ENCODE measurements at places on chromosomes 1 and 21.

DNA sequence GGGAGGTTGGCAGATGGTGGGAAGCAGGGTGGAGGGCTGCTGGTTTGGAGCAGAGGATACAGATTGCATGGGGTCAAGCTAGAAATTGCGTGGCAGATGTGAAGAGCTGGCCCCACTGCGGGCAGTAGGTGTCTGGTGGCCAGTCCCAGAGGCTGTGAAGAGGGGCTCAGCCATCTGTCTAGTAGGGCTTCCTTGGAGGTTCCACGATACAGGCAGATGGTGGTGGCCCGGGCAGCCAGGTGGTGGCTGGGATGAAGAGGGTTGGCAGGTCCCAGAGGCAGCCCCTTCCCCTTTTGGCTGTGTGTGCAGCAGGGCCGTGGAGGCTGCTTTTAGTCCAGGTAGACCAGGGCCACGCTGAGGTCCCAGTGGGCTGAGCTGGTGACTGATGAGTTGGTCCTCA is 16.6 kb downstream of the PSEN2 start:
- DNase-seq = no peak
- no peak overlapping the region for H3K27ac ChIP-seq
- peaks cover 14% of the 10 kb centered on the region for H3K4me1 ChIP-seq
- H3K36me3 ChIP-seq = peaks cover 23% of the 10 kb centered on the region
- H3K4me3 ChIP-seq = no peak overlapping the region

DNA sequence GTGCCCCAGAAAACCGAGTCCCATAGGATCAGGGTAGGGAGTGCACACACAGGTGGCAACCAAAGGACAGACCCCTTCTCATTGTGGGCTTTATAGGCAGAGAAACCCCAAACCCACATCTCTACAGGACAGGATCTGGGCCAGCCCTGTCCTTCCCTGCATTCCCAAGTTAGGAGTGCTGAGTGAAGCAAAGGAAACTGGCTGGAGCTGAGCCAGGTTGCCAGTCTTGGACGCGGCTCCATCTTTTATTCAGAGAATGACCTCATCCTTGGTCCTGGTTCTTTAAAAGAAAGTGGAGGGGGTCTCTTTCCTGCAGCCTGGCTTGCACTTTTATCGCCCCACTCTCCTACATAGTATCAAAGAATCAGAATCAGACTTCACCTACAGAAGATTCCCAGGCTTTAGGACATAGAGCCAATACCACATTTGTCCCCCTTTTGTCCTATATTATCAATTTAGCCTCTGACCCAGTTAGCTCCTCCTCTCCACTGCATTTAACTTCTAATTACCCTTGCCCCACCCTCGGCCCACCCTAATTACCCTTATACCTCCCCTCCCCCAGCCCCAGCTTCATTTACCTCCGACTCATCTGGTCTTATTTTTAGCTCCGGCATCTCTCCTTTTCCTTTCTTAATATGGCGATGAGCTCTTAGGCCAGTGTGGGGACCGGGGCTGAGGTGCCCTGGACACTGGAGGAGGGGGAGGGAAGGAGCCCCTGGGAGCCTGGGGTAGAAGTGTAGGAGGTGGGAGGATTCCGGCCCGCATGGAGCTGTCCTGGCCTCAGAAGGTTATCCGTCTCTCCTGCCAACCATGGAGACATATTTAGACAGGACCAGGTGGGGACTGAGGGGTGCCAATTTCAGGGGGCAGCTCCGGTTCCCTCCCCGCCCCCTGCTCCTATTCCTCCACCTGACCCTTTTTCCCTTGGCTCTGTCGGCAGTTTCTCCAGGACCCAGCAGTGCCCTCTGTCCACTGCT is at the start of gene CASQ1:
Gene CASQ1 (plus strand): TSS at position 927 of the 977 bp plus-strand sequence. CDS start 177 bp downstream, outside the sequence.
- H3K36me3 ChIP-seq = no peaks in the 10 kb centered on the region
- peaks cover 10% of the 10 kb centered on the region for H3K4me1 ChIP-seq
- H3K4me3 ChIP-seq = no peak within 1 kb of the TSS
- no peak within 1 kb of the TSS for H3K27ac ChIP-seq

DNA sequence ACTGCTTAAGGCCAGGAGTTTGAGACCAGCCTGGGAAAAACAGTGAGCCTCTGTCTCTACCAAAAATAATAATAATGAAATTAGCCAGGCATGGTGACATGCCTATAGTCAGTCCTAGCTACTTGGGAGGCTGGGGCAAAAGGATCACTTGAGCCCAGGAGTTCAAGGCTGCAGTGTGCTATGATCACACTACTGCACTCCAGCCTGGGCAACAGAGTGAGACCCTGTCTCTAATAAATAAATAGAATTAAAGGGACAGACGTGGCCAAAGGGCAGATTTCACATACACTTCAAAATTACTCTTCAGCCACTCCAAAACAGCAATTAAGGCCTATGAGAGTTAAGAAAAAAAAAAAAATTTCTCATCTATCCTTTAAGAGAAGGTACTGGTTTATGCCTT is 45.7 kb downstream of the GATAD2B start:
- H3K27ac ChIP-seq = no peak overlapping the region
- no peaks in the 10 kb centered on the region for H3K36me3 ChIP-seq
- H3K27me3 ChIP-seq = no peaks in the 10 kb centered on the region
- peaks cover 7% of the 10 kb centered on the region for H3K4me1 ChIP-seq
- no peak overlapping the region for H3K4me3 ChIP-seq

GRCh38 chr1:203114202-203114601 is 13.3 kb upstream of the ADORA1 start:
- H3K27ac ChIP-seq = no peak overlapping the region
- H3K4me1 ChIP-seq = peaks cover 6% of the 10 kb centered on the region
- no peaks in the 10 kb centered on the region for H3K36me3 ChIP-seq
- H3K27me3 ChIP-seq = peaks cover 56% of the 10 kb centered on the region
- no peak overlapping the region for H3K4me3 ChIP-seq

DNA sequence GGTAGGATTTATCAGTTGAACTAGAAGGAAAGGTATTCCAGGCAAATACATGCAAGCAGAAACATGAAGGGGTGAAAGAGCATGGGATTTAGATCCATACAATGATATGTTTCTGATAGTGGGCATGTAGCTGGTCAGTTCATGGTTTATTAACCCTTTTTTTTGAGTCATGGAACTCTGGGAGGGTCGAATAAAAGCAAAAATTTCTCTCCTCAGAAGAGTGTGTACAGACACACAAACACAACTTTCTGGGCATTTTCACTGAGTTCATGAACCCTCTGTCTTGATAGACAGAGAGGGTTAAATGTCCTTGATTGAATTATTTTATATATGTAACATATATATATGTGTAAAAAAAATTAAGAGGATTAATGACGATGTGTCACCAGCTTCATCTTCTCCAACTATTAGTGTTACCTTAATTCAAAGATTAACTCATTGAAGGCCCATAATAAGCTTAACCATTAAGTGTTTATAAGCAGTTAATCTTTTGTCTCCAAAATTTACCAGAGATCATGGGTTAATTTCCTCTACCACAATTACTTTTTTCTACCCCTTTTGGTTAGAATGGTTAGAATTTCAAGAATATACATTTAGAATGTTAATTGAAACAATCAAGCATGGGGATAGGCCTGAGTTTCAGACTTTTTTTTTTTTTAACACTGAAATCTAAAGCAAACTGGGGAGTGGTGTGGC is 4.6 kb downstream of the JUN start:
- no peaks in the 10 kb centered on the region for H3K27me3 ChIP-seq
- no peak for DNase-seq
- peaks cover 16% of the 10 kb centered on the region for H3K36me3 ChIP-seq
- H3K4me3 ChIP-seq = no peak overlapping the region
- peaks cover 29% of the 10 kb centered on the region for H3K4me1 ChIP-seq

GRCh38 chr1:204564835-204565234 is 48.6 kb downstream of the MDM4 start:
- H3K27me3 ChIP-seq = no peaks in the 10 kb centered on the region
- H3K4me1 ChIP-seq = peaks cover 10% of the 10 kb centered on the region
- H3K27ac ChIP-seq = no peak overlapping the region
- no peak for DNase-seq

DNA sequence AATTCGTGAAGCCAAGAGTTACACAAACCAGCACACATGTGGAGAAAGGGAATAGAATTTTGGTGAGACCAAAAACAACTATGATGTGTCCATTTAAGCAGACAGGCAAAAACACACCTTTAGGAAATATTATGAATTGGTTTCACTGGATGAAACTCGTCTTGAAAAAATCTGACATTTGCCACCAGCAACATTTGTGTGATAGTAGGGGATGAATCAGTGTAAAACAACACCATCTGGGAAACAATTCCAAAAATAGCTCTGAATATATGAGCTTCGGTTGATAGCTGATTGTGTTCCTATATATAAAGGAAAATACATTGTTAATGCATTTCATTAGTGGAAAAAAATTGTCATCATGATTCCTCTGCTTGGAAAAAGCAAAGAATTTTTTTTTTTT is 327.8 kb downstream of the PAPPA2 start:
- H3K4me1 ChIP-seq = peaks cover 2% of the 10 kb centered on the region
- no peaks in the 10 kb centered on the region for H3K27me3 ChIP-seq
- H3K36me3 ChIP-seq = no peaks in the 10 kb centered on the region
- no peak for DNase-seq
- H3K27ac ChIP-seq = no peak overlapping the region
- no peak overlapping the region for H3K4me3 ChIP-seq

- peaks cover 11% of the 10 kb centered on the region for H3K36me3 ChIP-seq
- no peak overlapping the region for H3K4me3 ChIP-seq
- H3K27me3 ChIP-seq = no peaks in the 10 kb centered on the region
- H3K4me1 ChIP-seq = peaks cover 67% of the 10 kb centered on the region
- no peak for DNase-seq
Measured at GRCh38 chr21:29343519-29343918, 44.8 kb downstream of the BACH1 start.

DNA sequence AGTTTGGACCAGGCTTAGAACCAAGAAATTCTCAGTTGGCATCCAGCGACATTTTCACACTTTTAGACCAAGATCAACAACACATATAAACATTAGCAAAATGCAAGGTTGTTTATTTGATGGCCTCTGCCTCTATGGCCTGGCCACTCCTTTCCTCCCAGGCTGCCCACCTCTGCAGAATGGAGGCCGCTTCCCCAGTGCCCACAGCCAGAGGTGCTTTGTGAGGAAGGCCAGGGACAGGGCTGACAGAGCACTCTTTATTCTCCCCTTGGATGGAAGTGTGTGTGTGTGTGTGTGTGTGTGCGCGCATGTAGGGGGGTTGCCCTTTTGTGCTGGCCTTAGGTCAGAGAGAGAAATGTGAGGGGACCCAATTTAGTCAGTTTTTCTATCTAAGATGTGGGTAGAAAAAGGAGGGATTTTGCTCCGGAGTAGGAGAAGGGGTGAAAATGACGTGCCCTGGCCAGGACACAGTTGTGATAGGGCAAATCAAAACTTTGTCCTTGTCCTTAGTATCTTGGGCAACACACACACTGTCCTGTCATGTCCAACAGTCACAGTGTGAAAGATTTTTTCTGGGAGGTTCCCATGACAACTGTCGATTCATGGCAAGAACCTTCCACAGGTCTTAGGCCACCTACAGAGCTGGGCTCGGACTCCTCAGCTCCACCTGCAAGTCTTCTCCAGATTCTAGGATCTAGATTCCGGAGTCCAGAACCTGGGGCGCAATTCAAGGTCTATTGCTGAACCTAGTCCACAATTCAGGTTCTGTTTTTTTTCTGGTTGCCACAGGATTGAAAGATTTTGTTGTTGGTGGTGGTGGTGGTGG is 104.9 kb upstream of the SLC2A1 start:
- H3K4me1 ChIP-seq = peaks cover 12% of the 10 kb centered on the region
- no peak overlapping the region for H3K4me3 ChIP-seq
- H3K27ac ChIP-seq = no peak overlapping the region
- H3K36me3 ChIP-seq = no peaks in the 10 kb centered on the region
- DNase-seq = no peak
- H3K27me3 ChIP-seq = no peaks in the 10 kb centered on the region

GRCh38 chr1:228082918-228083870 is 686 bp downstream of the ARF1 start:
- H3K4me1 ChIP-seq = peaks cover 54% of the 10 kb centered on the region
- H3K27ac ChIP-seq = peak overlapping the region; percentile 96
- peak overlapping the region; percentile 92 for H3K4me3 ChIP-seq
- H3K36me3 ChIP-seq = peaks cover 10% of the 10 kb centered on the region
- H3K27me3 ChIP-seq = no peaks in the 10 kb centered on the region
- DNase-seq = peak; percentile 91

Data from chondrocyte (in vitro differentiated cells).